ENCODE measurements at places on chromosomes 13 and 19.

DNA sequence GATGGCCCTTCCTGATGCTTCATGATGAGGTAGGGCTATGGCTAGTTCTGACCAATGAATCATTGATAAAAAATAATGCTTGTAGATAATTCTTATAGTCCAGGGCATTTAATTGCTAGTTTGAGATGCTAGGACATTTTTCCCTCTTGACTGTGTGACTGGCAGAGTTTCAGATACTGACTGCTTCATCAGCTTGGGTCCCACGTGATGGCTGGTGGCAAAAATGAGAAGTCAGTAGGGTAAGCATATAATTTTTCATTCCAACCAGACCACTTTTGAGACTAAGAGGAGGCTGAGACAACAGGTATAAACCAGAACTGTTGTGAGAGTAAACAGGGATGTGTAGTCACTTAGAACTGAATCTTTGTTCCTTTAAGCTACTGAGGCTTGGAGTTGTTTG lies 183.3 kb downstream of the HS6ST3 start:
- DNase-seq = peak; percentile 22

DNA sequence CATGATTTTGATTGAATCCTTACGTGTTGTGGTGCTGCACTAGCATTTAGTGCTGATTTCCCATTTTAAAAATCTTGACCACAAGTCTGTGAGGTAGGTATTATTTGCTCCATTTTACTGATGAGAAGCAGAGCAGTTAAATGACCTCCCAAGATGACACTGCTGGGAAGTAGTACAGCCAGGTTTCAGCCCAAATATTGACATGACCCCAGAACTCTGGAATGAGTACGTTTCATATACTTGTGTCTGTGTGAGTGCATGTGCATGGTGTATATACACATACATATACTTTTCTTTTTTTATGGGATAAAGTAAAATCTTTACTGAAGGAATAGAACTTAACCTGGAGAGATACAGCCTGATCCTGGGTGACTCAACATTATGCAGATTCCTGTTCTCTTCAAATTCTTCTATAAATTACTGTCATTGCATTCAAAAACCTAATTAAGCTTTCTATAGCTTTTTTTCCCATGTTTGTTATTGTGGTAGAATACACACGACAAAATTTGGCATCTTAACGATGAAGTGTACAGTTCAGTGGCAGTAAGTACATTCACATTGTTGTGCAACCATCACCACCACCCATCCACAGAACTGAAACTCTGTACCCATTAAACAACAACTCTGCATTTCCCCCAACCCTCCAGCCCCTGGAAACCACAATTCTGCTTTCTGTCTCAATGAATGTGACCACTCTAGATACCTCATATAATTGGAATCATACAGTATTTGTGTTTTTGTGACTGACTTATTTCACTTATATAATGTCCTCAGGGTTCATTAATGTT lies 311.9 kb downstream of the MTUS2 start:
- DNase-seq = no peak

DNA sequence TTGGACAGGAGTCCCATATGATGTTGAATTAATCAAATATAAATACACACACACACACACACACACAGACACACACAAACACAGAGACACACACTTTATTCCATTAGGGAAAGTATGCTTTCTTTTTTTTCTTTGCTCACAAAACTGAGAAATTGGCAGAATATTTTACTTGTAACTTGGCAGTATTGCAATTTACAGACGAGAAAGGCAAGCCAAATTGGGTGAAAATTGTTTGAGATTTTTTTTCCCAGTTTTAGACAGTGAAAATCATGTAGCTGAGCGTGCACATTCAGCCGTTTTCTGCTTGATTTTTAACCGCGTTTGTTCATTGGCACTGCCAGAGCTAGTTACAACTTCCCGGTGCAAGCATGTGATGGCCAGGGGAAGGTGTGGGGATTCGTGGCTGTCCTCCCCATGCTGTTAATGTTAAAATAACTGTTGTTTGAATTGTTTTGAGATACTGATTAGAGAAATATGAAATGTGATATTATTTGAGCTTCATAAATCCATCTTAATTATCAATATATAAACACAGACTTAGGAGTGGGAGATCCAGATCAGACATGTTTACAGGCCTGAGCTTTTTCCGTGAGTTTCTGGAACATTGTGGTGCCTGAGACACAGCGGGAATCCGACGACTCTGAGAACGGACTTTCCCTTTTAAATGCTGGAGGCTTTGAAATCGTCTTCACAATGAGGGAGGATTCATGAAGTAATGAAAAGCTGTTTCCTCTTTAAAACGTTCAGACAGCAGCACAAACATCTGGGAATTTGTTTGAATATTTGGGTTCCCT lies 125.5 kb downstream of the KCNRG start:
- DNase-seq = no peak

DNA sequence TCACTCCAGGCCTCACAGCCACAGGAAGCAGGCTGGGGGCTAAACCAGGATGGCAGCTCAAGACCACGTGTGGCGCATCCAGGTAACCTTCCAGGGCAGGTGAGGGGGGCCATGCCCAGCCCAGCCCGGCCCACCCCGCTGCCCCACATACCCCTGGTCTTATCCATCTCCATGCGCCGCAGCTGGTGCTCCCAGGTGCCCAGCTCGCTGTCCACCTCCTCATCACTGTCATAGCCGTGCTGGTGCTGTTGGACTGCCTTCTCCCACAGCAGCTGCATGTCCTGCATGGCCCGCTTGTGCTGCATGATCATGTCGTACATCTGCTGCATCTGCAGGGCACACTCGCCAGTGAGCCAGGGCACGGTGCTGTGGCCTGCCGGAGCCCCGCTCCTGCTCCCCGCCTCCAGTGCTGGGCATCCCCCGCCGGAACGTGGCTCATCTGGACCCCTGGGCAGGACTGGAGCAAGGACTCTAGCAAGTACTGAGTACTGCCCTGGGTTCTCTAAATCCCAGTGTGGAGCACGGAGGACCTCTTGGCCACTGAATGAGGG lies 6.0 kb upstream of the TM6SF2 start:
- DNase-seq = no peak

DNA sequence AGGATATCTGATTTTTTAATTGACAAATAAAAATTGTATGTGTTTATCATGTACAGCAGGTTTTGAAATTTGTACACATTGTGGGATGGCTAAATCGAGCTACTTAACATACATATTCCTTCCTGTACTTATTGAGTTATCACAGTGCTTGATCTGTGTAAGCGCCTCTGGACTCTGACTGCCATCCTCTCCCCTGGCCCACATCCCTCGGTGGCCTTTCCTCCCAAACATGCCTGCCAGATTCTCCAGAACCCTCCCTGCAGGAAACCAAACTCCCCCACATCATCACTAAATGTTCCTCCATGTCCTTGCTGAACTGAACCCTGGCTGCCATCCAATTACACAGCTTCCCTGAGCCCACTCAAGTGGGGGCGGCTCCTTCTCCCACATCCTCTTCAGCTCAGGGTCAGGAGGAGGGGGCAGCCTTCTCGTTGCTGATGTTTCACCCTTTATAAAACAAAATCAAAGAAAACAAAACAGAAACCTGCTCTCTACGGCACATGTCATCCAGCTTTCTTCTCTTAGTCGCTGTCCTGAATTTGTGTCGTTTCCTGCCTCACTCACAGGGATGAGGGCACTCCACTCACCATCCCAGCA lies 97.1 kb upstream of the SPATA13 start:
- peak; percentile 66 for DNase-seq

GRCh38 chr19:45781214-45782161 lies 802 bp downstream of the DMPK start:
- DNase-seq = peak; percentile 73

GRCh38 chr19:31289976-31290375 lies 59.3 kb downstream of the TSHZ3 start:
- no peak for DNase-seq

DNA sequence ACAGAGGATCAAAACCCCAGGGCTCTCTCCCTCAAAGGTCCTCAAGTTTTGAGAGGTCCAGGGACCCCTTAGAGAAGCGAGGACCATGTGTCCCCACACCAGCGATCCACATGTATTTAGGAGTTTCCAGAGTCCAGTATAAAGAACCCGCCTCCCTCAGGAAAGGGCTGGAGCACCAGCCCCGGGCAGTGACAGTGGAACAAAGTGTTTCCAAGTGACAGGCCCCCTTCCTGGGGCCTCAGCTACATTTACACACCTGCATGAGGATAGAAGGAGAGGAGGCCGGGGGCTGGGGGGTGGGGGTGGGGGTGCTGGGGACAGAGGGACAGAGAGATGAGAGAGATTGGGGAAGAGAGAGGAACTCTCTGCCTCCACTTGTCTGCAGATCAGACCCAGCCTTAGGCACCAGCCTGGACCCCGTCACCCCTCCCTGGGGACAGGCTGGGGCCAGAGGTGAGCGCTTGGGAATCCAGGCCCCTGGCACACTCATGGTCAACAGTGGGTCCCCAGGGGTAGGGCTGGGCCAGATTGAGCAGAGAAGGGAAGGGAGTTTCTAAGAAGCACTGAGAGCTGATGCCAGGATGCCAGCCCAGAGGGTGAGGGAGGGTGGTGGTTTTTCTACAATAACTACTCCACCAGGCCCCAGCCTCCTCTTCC lies 802 bp downstream of the BCAM start:
- DNase-seq = no peak

Data from NCI-H345 (cell line).